ENCODE measurements at places on chromosomes 1 and 21.

DNA sequence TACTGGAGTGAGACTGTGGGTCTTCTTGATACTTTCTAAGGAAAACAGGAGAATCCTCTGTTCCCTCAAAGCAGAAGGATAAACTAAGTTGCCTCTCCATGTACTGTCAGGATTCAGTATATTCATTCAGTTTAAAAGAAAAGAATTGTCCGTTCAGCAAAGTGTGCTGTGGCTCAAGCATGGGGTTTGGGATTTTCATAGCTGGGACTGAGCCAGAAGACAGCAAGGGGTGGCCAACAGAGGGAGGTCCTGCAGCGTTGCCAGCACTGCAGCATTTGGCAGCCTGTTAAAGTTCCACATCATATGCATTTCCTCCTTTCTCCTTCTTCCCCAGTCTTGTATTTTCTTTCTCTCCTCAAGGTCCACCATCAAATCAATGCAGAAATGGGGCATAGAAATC, 75.1 kb downstream of the DTL start:
- peak; percentile 32 for DNase-seq

GRCh38 chr1:19205403-19205802, 4.7 kb downstream of the UBR4 start:
- no peak for DNase-seq

DNA sequence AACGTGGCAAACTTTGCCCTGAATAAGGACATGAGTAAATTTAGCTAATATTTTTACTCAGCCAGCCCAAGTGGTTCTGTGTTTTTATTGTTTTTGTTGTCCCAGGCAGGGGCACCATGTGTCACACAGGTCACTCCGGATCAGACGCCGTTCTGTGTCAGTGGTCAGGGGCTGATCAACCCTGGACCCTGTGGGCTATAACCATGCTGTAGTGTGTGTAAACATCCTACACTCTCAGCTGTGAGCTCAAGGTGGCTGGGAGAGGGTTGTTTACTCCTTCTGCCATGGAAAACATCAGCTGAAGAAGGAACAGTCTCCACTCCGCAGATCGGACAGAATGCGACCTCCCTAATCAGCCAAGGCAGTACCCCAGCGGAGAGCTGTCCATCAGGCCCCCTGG, 26.5 kb upstream of the KCNQ4 start:
- no peak for DNase-seq

DNA sequence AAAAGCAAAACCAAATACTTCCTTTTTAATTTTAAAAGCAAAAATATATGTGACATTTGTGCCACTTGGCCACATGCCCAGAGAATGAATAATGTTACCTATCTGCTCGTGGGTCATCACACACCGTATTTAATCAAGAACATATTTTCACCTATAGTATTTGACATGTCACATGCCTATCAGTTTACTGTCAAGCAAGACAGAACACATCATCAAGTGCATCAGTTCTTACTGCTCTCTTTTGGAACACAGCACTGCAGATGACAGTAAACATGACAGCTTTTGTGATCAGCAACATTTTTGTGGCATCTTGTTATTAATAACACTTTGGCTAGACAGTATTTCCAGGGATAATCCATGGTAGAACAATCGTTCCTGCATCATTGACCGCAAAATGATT, 134.4 kb downstream of the LRRC7 start:
- no peak for DNase-seq

DNA sequence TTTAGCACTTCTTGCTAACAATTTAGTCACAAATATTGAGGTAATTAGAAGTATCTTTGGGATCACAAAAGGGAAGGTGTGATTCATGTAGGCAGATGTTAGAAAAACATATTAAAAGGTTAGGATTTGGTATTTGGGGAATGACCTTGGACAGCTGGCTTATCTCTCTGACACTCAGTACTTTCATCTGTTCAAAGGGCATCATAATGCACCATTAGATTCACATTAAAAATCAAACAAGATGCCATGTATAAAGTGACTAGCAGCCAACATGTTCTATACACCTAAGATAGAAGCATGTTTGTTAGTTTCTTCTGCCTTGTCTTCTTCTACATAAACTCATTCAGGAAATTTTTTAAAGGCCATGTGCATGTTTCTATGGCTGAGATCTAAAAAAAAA, 56.5 kb upstream of the ESRRG start:
- no peak for DNase-seq

- peak; percentile 43 for DNase-seq
Observed at GRCh38 chr1:51253691-51254090, 17.6 kb downstream of the RNF11 start.

- DNase-seq, result no peak
Observed at GRCh38 chr1:14896381-14897079, 257.0 kb upstream of the TMEM51 start.

GRCh38 chr1:56330391-56331026, 248.9 kb downstream of the PLPP3 start:
- DNase-seq, result peak; percentile 63

- DNase-seq, result peak; percentile 96
Observed at GRCh38 chr1:186183219-186183618, 191.8 kb downstream of the TPR start.

DNA sequence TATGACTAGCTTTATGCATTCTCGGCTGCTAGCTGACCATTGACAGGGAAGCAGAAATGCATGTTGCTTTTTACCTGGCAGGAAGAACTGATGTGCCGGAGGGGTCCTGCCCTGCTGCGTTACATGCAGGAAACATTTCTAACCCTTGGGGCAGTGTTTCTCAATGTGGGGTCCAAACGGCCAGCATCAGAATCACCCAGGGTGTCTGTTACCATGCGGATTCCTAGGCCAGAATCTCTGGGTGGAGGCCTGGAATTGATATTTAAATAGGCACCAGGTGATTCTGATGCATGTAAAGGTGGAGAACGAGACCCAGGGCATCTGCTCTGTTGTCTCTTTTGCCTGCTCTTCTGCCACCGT, 182.7 kb downstream of the PCP4 start:
- no peak for DNase-seq

DNA sequence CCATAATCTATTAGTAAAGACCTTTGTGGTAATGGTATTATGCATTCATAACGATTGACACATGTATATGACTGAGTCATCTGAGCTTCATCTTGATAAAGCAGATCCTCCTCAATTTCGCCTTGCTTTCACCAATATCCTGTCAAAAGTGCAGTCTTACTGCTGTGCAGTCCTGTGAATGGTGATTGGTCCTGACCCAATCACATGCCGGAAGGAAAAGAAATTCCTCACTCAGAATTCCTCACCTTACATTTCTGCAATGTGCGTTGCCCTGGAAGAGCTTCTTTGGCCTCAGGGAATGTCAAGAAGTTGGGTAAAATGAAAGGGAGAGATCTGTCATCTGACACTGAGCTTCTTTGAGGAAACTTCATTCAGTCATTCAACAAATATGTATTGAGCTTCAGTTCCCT, 121.0 kb upstream of the TSPAN2 start:
- DNase-seq, result peak; percentile 19
